ENCODE measurements at places on chromosomes 13 and 19.

DNA sequence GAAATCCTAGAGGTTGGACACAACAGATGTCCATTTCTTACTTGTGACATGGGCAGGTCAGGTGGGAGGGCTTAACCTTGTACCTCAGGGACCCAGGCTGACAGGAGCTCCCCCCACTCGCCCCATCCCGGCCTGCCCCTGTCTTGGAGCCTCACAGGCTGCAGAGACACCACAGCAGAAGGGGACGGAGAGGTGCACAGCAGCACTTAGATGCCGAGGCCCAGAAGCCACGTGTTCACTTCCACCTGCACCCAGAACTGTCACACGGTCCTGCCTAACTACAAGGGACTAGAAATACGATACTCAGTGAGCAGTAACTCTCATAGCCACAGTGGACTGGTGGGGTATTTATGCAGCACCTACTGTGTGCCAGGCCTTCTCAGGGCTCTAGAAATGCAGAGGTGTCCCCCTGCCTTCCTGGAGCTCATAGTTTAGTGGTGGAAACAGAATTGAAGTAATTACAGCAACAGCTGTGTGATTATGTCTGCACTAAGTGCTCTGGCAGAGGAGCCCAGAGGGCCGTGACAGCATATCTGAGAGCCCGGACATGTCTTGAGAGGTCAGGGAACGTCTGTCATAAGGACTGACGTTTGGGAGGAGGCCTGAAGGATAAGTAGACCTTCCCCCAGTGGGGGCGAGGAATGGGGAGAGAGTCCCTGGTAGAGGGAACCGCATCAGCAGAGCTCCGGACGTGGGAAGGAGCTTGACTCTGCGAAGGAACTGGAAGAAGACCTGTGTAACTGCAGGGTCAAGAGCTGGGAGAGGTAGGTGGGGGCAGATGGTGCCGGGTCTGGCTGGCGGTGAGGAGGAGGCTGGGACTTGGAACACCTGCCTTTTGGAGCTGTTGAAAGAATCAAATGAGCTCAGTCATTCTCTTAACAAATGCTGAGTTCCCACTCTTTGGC lies 130.0 kb downstream of the SIPA1L3 start:
- H3K36me3 ChIP-seq, result no peaks in the 10 kb centered on the region
- no peak overlapping the region for H3K4me3 ChIP-seq
- no peaks in the 10 kb centered on the region for H3K27me3 ChIP-seq
- peaks cover 18% of the 10 kb centered on the region for H3K4me1 ChIP-seq
- H3K27ac ChIP-seq, result peak overlapping the region; percentile 76

DNA sequence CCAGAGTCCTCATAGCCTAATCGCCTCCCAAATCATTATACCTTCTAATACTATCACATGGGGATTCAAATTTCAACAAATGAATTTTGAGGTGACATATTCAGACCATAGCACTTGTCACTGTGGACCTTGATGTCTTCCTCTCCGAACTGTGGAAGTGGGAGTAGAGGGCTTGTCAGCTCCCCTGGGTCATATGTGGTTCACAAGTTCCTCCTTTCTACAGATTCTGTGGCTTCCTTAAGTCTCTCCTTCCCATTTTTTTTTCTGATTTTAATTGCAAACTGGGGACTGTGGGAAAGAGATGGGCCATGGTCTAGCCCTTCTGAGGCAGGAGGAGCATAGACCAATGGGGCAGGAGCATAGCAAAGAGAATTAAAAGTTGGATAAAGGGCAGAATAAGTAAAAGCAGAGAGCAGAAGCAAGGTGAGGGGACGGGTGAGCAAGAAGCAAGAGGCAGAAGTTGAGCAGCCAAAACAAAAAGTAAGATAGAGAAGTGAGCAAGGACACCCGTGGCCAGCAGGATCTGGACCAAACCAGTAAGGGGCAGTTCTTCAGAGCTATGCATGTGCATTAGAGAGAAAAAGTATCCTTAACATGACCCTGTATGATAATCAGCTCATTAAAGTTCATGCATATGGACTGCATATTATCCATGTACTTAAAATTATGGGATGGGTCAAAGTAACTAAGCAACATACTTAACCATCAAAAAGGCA lies 2.6 kb upstream of the SIGLEC7 start:
- H3K36me3 ChIP-seq, result no peaks in the 10 kb centered on the region
- H3K4me1 ChIP-seq, result peaks cover 14% of the 10 kb centered on the region
- H3K27ac ChIP-seq, result no peak overlapping the region
- no peak for DNase-seq
- no peak overlapping the region for H3K4me3 ChIP-seq

DNA sequence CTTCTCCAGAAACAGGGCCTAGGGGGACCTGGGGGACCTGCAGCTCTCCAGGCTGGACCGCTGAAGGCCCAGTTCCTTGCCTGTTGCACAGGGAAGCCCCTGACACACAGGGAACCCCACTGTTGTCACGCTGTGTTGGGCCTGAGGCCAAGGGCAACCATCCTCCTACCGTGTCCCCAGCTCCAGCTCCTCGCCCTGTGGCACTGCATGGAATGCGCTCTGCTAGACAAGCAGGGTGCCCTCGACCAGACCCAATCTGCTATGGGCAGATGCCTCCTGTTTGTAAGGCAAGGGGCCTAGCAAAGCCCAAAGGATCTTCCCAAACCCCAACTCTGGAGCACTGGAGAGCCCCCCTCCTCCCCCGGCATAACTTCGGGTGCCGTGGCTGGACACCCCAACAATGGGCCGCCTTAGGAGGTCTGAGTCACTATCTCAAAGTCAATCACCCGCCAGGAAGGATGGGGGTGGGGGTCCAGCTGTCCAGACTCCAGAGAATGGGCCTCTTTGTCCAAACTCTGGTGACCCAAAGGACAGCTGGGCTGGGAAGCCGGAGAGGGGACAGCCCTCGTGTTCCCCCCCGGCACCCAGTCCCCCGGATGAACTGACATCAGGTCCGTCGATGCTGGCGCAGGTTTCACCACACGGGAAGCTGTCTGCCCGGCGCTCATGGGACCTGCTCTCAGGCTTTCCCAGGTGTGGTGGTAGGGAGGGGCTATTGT lies 3.7 kb downstream of the BRSK1 start:
- H3K4me3 ChIP-seq, result no peak overlapping the region
- H3K27me3 ChIP-seq, result no peaks in the 10 kb centered on the region
- peaks cover 22% of the 10 kb centered on the region for H3K36me3 ChIP-seq
- DNase-seq, result no peak
- H3K27ac ChIP-seq, result no peak overlapping the region

DNA sequence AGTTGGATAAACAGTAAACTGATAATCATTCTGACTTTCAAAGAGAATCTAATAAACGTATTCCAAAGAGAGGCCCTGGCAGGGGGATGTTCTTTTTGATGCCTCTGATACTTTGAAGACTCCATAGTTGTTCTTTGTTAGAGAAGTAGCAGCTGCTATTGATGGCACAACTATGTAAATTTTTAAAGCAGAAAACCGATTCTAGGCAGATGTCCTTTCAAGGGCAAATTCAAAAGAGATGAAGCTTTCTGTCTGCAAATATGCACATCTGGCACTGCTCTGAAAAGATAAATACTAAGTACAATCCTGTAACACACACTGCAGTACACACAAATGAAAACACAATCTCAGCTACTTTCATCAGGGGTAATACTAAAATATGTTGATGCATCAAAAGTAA lies 250.1 kb downstream of the VWA8 start:
- no peak for DNase-seq
- H3K4me1 ChIP-seq, result peaks cover 29% of the 10 kb centered on the region
- H3K27me3 ChIP-seq, result no peaks in the 10 kb centered on the region
- H3K27ac ChIP-seq, result no peak overlapping the region
- H3K36me3 ChIP-seq, result no peaks in the 10 kb centered on the region
- no peak overlapping the region for H3K4me3 ChIP-seq

Measured in GM23338 (cell line).